ENCODE measurements at places on chromosomes 1 and 21.

DNA sequence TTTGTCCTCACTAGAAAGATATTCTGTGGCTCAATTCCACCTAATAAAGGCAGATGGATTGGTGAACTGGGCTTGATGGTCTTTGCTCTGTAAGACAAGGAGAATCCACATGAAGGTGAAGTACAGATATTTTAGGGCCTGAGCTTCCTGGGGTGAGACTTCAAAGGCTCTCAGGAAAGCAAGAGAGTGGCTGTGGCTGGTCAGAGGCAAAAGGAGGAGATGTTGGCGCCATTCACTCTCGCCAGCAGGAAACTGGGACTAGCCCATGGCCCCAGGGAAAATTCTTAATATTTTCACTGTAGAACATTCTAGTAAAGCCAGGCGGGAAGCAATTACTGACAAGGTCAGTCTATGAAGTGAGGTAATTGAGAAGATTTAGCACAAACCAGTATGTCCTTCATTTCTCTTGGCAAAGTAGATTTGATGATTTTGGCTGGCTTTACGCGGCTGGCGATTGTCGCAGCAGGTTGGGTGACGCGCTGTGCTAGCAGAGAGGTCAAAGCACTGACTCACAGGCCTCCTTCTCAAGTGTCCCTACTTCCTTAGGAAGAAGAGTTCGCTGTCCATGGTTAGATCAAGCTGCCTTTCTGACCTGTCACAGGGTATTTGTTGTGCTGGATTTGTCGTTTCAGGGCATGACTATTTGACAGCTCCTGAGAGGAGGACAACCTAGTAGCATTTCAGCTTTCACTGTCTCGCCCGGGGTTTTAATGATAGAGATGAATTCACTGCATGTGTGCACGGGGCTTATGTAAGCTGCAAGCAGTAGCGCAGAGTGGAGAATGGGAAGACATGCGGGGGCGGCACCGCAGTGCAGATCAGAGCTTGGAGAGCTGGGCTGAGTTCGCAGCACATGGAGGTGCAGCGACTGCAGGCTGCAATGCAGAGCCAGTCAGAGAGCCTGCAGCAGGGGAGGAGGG is 32.7 kb downstream of the XCL1 start:
- DNase-seq = no peak

DNA sequence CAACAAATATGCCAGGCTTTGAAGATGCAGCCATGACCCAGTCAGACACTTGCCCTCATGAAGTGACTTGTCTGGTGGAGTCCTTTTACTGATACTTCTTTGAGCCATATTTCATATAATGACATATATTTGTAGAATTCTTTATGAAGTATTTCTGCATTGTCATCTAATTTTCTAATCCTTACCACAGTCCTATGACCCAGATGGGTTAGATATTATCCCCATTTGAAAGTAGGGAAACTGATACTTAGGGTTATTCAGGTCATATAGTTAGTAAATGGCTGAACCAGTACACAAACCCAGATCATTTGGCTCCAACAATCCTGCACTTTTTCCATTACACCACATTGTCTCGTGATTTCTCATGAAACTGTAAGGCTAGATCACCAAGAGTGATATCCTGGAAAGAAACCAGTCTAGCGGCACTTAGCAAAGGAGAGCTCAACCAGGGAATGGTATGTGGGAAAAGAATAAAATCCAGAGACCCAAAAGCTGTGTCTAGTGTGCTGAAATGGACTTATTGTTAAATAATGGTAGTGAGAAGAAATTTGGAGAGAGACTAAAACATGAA is 49.6 kb downstream of the ZFYVE9 start:
- DNase-seq = no peak

GRCh38 chr1:180611016-180611930 is 20.5 kb upstream of the XPR1 start:
- DNase-seq = no peak

- DNase-seq = no peak
Measured at GRCh38 chr1:27405074-27405473, 12.7 kb downstream of the GPR3 start.

- DNase-seq = no peak
Measured at GRCh38 chr1:174296309-174296708, 137.0 kb downstream of the RABGAP1L start.

GRCh38 chr1:7292036-7292681 is 478.9 kb upstream of the VAMP3 start:
- no peak for DNase-seq

- no peak for DNase-seq
Measured at GRCh38 chr1:103517380-103518047, 8.0 kb upstream of the RNPC3 start.

DNA sequence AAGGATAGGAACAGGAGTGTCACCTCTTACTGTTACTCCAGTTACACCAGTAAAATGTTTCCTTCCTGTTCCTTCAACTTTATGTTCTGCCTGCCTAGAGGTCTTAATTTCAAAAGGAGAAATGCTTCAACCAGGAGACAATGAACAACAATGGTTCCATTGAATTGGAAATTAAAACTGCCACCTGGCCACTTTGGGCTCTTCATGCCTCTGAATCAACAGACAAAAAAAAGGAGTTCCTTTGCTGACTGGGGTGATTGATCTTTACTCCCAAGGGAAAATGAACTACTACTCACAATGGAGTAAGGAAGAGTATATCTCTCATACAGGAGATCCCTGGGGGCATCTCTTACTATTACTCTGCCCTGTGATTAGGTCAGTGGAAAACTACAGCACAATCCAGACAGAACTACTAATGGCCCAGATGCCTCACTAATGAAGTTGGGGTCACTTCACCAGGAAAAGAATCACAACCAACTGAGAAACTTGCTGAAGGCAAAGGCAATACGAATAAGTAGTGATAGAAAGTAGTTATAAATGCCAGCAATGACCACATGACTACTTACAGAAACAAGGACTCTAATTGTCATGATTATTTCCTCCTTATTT is 76.6 kb upstream of the PRDX6 start:
- no peak for DNase-seq

DNA sequence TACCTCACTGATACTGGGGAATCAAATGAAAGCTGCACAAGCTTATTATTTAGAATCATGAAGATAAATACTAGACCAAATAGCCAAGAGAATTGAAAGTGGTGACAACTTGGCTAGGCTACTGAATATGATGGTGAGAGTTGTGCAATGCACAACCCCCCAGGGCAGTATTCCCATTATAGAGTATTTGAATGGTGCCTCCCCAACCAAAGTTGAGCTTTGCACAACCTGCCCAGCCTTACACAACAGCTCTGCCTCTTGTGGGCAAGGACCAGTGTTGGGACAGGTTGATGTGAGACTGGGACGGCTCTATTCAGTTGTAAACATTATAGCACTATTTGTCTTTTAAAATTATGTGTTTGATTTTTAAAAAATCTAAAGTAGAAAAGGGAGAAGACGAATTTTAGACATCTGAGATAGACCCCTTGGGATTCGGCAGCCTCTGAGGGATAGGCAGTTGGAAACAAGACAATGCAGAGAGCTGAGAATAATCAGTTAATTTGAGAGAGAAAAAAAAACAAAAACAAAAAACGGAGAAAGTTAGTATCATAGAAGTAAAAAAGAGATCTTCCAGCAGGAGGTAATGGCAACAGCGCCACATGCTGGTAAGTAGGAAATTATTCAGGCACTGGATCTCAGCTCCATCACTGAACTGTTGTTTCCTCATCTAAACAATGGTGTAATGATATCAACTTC is 91.0 kb upstream of the KCNA3 start:
- DNase-seq = peak; percentile 65

GRCh38 chr1:116559304-116559761 is 11.5 kb downstream of the CD58 start:
- no peak for DNase-seq

DNA sequence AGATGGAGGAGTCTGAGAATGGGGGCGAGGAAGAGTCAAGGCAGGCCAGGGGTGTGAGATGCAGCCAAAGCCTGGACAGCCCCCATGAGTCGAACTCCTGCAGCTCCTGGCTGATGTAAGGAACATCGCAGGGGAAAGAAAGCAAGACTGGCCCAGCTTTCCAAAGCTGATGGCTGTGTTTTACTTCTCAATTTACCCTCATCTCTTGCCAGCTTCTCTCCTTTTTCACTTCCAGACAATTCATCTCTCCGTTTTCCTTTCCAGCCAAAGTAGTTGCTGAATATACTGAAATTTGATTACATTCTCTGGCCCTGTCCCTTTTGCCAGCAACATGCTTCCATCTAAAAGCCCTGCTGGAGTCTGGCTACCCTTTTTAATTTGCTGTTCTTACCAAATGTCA is 40.0 kb upstream of the UBE2U start:
- no peak for DNase-seq

DNA sequence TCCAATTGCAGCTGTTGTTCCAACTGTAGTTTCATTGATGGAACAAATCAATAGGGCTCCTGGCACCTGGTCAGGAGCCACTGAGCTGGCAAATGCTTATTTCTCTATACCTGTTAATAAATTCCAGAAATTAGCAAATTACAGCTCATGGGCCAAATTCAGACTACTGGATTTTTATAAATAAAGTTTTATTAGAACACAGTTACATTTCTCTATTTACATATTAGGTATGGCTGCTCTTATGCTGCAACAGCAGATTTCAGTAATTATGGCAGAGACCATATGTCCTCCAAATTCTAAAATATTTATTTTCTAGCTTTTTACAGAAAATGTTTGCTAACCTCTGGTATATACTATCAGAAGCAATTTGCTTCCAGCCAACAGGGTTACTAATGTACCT is 47.8 kb downstream of the DUSP10 start:
- no peak for DNase-seq

DNA sequence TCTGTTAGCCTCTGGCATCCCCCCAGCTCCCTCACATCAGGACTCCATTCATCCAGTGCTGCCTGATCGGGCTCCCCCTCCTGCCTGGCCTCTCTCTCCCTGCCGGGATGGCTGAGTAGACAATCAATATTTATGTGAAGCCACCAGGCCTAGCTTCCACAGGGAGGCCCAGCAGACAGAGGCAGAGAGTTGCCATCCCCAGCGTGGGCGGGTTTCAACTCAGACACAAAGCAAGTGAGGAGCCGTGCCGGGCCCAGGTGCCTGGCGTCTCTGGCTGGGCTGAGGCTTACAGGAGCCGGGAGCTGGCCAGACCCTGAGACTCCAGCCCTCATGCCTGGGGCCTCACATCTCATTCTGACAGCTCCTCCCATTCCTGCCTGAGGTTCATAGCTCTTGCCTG is 34.5 kb upstream of the ATP2B4 start:
- no peak for DNase-seq

GRCh38 chr1:109884242-109884891 is 26.3 kb upstream of the CSF1 start:
- DNase-seq = no peak

DNA sequence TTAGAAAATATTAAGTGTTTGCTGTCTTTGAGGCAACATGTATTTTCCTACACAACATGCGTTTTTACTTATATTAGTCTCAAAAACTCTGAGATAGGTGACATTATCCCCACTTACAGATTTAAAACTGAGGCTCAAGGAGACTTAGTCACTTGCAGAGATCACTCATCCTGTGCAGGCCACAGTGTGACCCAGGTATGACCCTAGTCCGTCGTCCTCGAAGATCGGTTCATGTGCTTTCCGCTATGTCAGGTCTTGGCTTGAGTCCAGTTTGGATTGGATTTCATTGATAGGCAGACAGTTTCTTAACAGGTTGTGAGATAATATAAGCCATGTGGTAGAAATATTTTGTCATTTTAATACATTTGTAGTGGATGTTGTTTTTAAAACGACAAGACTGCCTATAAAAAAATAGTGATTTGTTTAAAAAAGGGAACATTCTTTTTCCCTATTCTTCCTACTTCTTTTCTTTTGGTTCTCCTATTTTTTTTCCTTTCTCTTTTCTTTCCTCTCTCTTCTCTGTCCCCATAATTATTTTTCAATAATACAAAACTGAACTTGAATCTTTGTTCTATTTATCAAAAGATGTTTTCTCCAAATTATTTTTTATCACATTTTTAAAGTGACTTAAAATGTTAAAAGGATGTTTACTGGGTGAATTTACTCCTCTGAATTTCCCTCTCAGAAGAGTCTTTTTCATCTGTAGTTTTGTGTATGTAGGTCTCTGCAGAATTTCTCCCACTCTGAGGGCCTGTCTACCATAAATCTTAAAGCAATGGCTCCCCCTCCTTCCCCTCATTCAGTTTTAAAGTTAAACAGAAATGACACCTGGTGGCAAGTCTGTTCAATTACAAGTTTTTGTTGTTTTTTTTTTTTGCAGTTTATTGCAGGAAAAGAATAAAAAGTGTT is 81.8 kb downstream of the PHTF1 start:
- peak; percentile 22 for DNase-seq

- DNase-seq = no peak
Measured at GRCh38 chr1:119314001-119314796, 54.4 kb upstream of the HAO2 start.

DNA sequence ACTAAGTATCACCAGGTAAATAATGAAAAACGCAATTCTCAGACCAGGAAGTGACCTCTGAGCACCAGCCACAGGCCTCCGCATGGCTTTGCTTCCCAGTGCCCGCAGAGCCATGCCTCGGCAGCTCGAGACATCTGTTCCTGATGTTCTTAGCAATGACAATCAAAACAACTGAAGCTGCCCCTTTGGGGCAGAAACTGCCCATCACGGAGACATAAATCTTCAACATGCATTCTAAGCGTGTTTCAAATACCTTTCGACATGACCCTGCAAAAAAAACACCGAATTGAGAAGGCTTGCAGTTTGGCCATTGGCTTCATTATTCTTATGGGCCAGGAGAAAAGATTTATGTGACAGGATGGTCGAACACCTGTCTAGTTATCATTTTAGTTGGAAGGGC is 5.8 kb upstream of the RAP1GAP start:
- DNase-seq = no peak

DNA sequence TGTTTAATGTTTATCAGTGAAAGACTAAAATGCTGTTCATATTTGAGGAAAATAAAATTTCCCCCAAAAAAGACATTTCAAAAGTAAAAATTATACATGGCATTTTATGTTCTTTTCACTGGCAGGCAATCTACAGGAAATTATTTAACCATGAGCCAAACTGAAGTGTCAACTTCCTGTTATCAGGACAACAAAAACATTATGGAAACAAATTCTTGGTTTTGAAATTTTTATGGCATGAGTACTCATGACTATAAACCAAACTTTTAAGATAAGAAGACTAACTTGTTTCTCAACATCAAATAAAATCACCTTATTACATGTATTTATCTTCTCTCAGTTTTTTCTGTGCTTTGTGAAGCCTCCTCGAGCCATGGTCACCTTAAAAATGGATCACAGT is 698.6 kb downstream of the LTN1 start:
- DNase-seq = no peak

GRCh38 chr1:37763791-37764413 is 1.0 kb downstream of the EPHA10 start:
- no peak for DNase-seq

GRCh38 chr1:54371942-54372275 is 34.3 kb downstream of the SSBP3 start:
- DNase-seq = no peak

DNA sequence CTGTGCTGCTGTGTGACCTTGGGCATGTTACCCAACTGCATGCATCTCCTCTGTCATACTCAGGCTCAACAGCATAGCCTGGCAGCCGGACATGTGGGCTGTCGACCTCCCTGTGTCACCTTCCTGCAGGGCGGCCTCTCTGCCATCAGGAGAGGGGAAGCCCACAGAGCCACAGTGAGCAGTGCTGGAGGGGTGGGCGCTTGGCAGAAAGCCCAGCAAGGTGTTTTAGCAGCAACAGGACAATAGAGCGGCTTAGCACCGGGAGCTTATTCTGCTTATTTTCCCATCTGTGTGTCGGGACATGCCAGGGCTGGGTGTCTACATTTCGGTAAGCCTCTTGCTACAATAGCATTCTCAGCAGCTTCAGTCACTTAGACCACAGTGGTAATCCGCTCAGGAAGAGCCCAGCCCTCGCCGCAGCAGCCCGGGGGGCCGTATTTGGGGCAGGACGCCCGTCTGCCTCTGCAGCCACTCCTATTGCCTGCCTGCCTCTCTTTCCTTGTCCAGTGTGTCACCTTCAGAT is 22.8 kb upstream of the CDK18 start:
- DNase-seq = no peak
